Inflammatory macrophage treated with lipopolysaccharide for 4 hours (primary cell): ENCODE measurements at places on chromosomes 12 and 14.

DNA sequence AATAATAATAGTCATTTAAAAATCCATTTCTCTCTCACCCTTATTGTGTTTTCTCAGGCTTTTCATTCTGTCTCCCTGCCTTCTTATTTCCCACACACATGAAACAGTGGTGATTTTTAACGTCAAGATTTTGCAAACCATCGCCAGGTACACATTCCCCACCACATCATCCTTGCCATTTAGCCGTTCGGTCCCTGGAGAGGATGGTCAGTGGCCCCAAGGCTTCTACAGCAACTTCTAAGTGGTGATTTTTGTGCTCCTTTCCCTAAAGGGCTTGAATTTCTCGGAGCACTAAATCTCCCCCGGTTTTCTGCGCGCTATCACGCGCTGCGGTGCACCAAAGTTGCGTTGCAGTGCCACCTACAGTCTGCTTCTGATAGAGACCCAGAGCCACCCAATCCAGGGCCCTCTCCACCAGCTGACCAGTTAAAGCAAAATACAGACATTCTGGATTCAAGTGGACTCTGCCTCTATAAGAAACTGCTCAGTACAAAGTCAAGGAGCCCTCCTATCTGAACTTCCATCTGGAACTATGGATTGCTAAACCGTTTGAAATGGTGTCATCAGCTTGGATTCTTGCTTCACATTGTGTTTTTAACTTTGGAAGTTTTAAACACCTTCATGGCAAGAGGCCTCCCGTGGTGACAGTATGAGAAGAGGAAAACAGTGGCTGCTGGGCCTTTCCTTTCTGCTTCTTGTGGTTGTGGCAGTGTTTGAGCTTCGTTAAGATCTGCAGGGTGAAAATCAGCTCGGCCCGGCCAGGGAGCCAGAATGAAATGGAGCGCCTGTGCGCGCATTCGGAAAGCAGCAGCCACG is 234.0 kb downstream of the SPTSSA start:
- DNase-seq: peak; percentile 43

GRCh38 chr14:35944847-35945246 is 118.7 kb downstream of the BRMS1L start:
- no peak for DNase-seq

GRCh38 chr14:77212097-77212870 is 30.7 kb downstream of the TMEM63C start:
- DNase-seq: no peak

DNA sequence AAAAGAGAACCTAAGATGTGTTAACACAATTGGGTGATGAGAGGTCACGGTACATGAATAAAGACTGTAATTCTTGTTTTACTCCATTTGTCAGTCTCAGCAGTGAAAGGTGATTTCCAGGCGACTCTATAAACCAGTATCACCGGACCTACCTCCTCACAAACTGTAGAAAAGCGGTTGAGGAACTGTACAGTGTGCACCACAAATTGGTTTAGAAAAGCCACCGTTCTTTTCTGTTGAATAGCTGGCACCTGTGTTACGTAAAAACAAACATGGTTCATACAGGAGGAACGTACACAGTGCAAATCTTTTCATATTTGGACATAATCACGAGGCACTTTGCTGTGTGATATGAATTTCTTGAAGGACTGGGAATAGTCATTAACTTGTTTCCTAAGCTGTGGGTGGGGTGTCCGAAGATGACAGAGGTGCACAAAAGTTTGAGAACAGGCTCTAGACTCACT is 663 bp downstream of the WASHC3 start:
- DNase-seq: peak; percentile 31

DNA sequence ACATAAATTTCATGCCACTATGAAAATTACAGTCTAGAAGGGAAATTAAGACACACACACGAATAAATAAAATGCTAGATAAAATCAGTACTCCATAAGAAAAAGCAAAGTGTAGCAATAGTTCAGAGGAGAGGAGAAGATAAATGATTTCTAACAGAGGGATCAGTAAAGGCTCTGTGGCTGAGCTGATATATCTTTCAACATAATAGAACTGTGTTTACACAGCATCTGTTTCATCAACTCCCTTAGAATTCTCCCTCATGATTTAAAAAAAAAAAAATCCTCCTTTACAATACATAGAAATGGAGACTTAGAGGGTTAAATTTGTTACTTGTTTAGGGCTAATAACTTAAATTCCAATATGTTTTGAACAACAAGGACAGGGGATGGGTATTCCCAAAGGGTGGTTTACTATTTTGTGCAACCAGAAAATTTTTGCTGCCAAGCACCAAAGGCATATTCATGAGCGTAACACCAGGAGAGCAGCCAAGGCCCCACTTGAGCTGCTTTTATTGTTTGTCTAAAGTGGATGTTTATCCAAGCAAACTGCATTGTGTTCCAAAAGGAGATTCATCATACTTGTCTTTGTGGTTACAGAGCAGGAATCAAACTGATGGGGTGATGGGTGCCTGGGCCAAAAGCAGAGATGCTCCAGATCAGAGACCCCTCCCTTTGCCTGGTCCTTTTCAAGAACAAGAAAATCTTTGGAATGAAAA is 162.7 kb downstream of the BMP4 start:
- DNase-seq: no peak

GRCh38 chr12:77013091-77013490 is 52.3 kb downstream of the E2F7 start:
- DNase-seq: no peak

GRCh38 chr14:91580876-91581577 is 70.9 kb upstream of the PPP4R3A start:
- no peak for DNase-seq

GRCh38 chr12:4034921-4035320 is 161.7 kb upstream of the PARP11 start:
- peak; percentile 12 for DNase-seq

DNA sequence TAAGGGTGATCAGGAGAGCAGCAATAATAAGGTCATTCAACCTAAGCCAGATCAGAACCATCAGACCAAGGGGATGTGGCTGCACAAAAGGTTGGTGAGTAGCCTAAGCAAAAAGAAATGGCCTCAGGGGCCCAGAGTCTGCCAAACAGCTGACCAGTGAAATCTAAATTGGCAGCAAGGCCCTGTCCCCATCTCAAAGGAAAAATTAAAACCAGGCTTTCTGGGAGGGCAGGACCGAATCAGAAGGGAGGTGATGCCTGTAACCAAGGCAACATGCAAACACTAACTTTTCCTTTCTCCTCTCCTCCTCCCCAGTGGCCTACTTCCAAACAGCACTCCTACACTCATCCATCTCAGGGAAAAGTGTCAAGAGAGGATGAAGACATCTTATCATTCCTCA is 256.4 kb downstream of the NUAK1 start:
- DNase-seq: no peak

GRCh38 chr12:19285793-19286448 is 153.4 kb upstream of the AEBP2 start:
- DNase-seq: no peak

GRCh38 chr12:89439941-89440340 is 84.7 kb downstream of the GALNT4 start:
- DNase-seq: peak; percentile 60
